ENCODE measurements at places on chromosomes 5 and 9. TPM values are rescaled to one million over a fixed set of nuclear protein-coding genes. Genes with fewer than 3 reads are reported as not detected.

ANGPTL2 gene
- not detected for total RNA-seq

GLRA1 gene
- not detected for total RNA-seq

GHR gene
- not detected for total RNA-seq

GZMA gene
- 88.1 TPM for total RNA-seq

RANBP3L gene
- not detected for total RNA-seq

STPG3 gene
- total RNA-seq, result 1.2 TPM

EIF4EBP3 gene
- 16.1 TPM for total RNA-seq

SOWAHA gene
- 0.47 TPM for total RNA-seq

ASS1 gene
- 2.9 TPM for total RNA-seq

NEUROG1 gene
- total RNA-seq, result not detected

TNFSF8 gene
- total RNA-seq, result 207 TPM

TMC1 gene
- total RNA-seq, result not detected

PBX3 gene
- total RNA-seq, result 30.1 TPM

FCN1 gene
- total RNA-seq, result not detected

PELO gene
- total RNA-seq, result 19.4 TPM

GOLM1 gene
- total RNA-seq, result 10.1 TPM

ZCCHC9 gene
- 41.7 TPM for total RNA-seq

ECM2 gene
- total RNA-seq, result not detected

FABP6 gene
- total RNA-seq, result not detected

FGFR4 gene
- 1.4 TPM for total RNA-seq

IER5L gene
- 14.4 TPM for total RNA-seq

DMRT2 gene
- total RNA-seq, result 1.5 TPM

NDST1 gene
- 2.8 TPM for total RNA-seq

FOXD4L4 gene
- total RNA-seq, result 0.10 TPM

ITGA2 gene
- 3.2 TPM for total RNA-seq

ARHGEF39 gene
- 8.8 TPM for total RNA-seq

PCDHGA5 gene
- 0.31 TPM for total RNA-seq

ADAMTS19 gene
- total RNA-seq, result not detected

NACC2 gene
- total RNA-seq, result 3.7 TPM

PROB1 gene
- 9.3 TPM for total RNA-seq

CCNI2 gene
- 55.6 TPM for total RNA-seq
